ENCODE measurements at places on chromosomes 5 and 9.

DNA sequence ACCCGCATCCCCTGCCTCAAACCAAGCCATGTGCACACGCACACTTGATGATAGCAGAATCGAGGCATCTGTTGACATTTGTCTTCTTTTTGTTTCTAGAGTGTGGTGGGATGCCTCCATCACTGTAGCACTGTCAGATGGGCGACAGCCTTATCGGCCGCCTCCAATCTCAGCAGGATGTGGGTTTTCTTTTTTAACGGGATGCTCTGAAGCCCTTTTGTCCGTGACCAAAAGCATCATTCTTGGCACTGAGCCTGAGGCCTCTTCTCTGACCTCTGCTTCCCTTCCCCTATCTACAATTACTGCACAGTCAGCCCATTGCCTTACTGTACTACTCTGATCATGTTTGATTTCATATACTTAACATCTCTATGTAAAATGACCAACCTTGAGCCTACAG is 78.3 kb downstream of the LMNB1 start:
- peak; percentile 51 for DNase-seq

DNA sequence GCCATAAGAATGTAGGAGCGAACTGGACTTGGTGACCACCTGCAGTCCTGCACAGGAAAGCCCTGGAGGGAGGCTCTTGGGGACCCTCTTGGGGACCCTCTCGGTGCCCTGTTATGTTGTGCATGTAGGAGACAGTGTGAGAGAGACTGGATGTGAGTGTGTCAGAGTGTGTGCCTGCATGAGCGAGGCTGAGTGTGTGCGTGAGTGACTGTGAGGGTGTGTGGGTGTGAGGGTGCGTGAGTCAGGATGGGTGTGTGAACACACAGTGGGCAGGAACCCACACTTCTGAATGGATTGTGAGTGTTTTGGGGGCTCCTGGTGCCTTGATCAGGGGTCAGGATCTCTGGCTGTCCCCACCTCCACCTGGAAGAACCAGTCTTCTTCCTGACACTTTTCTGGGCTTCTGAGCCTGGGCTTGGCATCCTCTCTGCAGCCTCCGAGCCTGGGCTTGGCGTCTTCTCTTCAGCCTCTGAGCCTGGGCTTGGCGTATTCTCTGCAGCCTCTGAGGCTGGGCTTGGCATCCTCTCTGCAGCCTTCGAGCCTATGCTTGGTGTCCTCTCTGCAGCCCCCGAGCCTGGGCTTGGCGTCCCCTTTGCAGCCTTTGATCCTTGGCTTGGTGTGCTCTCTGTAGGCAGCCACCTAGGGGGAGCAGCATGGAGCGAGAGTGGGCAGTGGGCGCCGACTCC is 25.6 kb upstream of the ANKRD33B start:
- DNase-seq, result no peak

GRCh38 chr5:137935190-137935589 is 45.9 kb downstream of the PKD2L2 start:
- no peak for DNase-seq

DNA sequence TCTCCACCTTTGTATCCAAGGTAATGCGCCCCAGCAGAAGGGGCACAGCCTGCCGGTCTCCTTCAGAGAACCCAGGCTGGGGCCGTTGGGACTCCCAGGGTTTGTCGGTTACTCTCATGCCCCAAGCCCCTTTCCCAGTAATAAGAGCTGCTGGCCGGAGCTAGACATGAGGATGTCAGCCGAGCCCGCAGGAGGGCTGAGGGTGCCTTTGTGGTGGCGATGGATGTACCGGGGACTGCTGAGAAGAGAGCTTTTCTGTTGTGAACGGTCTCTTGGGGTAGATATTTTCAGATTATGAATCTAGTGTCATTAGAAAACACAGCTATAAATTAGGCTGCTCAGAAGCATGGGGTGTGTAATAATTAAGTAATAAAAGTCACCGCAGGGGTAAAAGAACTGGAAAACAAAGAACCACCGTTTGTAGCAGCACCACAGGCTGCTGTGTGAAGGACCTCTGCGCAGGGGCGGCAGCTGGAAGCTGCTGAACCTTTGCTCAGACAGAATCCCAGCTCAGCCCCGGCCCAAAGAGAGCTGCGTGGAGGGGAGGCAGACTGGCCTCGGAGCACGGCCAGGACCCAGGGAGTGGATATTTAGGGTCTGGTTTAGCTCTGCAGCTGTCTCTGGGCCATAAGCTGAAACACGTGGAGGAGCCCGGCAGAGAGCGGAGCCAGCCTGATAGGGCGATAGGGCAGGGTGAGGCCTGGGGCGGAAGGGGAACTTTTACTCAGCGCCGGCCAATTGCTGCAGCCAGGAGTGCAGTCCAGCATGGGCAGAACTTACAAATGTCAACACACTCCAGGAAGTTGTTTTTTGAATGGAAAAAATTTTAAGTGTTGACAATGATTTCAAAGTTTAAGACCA is 50.5 kb upstream of the BARHL1 start:
- DNase-seq, result no peak

GRCh38 chr5:97923496-97923895 is 740.4 kb upstream of the RIOK2 start:
- DNase-seq, result no peak

All from CD4-positive, alpha-beta T cell (primary cell).